Activated CD4-positive, alpha-beta T cell treated with anti-CD3 and anti-CD28 coated beads, Interleukin-2, amount 10 ng/mL, durations not matched to agents 24 days and 14 days (primary cell): ENCODE measurements at places on chromosomes 7 and 10. TPM values are rescaled to one million over a fixed set of nuclear protein-coding genes. Genes with fewer than 3 reads are reported as not detected.

- peaks cover 39% of the 10 kb centered on the region for H3K27me3 ChIP-seq
- H3K27ac ChIP-seq: no peak overlapping the region
- DNase-seq: no peak
- no peak overlapping the region for H3K4me3 ChIP-seq
Observed at GRCh38 chr7:118286131-118286530, 61.6 kb downstream of the ANKRD7 start.

GRCh38 chr7:43586251-43586900, 3.5 kb downstream of the STK17A start:
- H3K4me1 ChIP-seq: peaks cover 53% of the 10 kb centered on the region
- H3K36me3 ChIP-seq: peaks cover 19% of the 10 kb centered on the region
- peak overlapping the region; percentile 98 for H3K27ac ChIP-seq

- DNase-seq: no peak
- no peak overlapping the region for H3K4me3 ChIP-seq
- no peaks in the 10 kb centered on the region for H3K4me1 ChIP-seq
- peaks cover 70% of the 10 kb centered on the region for H3K27me3 ChIP-seq
- H3K27ac ChIP-seq: no peak overlapping the region
Observed at GRCh38 chr10:11006428-11006825, 11.2 kb upstream of the CELF2 start.

- no peaks in the 10 kb centered on the region for H3K4me1 ChIP-seq
- no peak for DNase-seq
- no peak overlapping the region for H3K27ac ChIP-seq
- no peaks in the 10 kb centered on the region for H3K27me3 ChIP-seq
- H3K4me3 ChIP-seq: no peak overlapping the region
Observed at GRCh38 chr7:71991586-71991985, 420.6 kb downstream of the CALN1 start.

NKX1-2 gene
- not detected in 2 replicates for total RNA-seq

DNA sequence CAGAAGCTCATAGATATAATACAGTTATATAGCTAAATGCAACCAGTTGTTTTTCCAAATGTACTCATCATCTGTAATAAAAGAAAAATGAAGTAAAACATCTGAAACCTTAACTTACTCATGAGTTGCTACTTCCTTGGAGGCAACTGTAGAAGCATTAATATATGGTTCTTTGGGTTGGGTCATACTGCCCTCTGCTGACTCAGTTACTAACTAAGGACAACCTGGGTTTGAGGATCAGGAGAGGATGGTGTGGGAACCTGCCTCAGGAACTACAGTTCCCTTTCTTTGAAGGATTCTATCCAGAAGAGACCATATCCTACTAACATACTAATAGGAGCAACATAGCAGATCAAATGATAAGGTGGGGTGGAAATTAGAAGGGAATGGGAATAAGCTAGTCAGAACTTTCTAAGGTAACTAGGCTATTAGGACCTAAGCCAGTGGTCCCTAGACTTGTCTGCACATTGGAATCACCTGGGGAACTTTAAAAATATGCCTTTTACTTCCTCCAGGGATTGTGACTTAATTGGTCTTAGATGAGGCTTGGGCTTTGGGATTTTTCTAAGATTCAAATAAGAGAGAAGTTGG, 20.7 kb downstream of the COX15 start:
- H3K27me3 ChIP-seq: no peaks in the 10 kb centered on the region
- H3K4me1 ChIP-seq: peaks cover 6% of the 10 kb centered on the region
- peak; percentile 81 for DNase-seq
- no peak overlapping the region for H3K4me3 ChIP-seq
- H3K27ac ChIP-seq: no peak overlapping the region

GRCh38 chr7:49852619-49853462, 79.4 kb downstream of the VWC2 start:
- peak; percentile 71 for DNase-seq
- peaks cover 2% of the 10 kb centered on the region for H3K27me3 ChIP-seq
- H3K27ac ChIP-seq: no peak overlapping the region
- no peaks in the 10 kb centered on the region for H3K36me3 ChIP-seq
- H3K4me3 ChIP-seq: no peak overlapping the region

C7orf33 gene
- not detected in 2 replicates for total RNA-seq
